NCI-H774 (cell line): ENCODE measurements at places on chromosomes 6 and 20.

DNA sequence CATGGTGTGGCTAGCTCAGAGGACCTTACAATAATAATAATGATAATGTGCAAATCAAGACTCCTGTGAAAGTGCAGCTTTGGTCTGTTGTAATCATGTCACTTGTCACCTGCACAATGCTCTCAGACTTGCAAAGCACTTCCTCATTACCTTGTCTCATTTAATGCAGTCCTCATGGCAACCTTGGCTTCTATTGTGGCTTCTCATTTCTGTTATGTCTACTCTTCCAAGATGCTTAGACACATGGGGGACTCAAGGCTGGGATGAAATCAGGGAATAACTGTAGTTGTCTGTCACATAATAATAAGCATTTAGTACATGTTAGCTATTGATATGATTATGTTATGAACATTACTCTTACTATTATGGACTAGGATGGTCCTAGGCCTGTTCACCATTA, 484.2 kb downstream of the PTPRT start:
- DNase-seq, result no peak

DNA sequence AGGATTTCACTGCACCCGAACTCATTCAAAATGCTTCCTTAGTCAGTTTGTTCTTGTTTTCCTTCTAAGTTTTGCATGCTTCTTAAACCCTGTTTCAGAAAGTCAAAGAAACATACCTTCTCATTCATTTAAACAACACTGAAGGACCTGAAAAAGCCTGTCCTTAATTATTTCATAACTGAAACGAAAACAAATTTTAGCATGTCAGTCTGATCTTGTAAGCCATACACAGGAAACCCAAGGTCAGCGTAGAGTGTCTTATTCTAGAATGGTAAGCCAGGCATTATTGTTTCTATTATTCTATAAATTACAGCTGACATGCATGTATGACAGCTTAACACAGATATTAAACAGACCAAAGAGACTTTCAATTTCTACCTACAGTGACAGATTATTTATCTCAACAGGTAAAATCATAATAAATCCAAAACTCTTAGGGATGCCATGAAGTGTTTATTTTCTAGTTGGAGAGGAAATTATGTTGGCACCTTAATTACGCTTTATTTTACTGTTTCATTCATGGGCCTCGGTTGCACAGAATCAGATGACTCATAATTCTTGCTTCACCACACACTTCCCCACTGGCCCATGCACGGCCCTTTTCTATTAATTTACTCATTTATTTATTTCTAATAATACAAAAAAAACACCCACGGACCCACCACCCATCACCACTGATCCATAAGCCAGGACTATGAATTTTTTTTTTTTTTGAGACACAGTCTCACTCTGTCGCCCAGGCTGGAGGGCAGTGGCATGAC, 39.3 kb upstream of the DUSP22 start:
- DNase-seq, result no peak

DNA sequence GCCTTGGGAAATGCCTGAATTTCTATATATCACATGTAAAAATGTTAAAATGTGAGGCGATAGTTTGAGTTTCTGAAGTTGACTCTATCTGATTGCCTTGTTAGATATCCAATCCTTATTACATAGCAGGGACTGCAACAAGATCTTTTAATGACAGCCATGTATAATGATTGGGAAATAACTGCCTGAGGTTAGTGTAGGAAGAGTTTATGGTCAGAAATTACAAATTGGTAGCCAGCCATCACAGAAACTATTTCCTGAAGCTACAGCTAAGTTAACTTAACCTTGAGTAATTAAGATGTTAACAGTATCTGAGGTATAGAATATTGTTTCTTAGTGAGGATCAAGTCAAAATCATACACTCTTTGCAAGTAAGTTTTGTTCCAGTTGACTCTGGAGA, 41.0 kb downstream of the AKIRIN2 start:
- no peak for DNase-seq

DNA sequence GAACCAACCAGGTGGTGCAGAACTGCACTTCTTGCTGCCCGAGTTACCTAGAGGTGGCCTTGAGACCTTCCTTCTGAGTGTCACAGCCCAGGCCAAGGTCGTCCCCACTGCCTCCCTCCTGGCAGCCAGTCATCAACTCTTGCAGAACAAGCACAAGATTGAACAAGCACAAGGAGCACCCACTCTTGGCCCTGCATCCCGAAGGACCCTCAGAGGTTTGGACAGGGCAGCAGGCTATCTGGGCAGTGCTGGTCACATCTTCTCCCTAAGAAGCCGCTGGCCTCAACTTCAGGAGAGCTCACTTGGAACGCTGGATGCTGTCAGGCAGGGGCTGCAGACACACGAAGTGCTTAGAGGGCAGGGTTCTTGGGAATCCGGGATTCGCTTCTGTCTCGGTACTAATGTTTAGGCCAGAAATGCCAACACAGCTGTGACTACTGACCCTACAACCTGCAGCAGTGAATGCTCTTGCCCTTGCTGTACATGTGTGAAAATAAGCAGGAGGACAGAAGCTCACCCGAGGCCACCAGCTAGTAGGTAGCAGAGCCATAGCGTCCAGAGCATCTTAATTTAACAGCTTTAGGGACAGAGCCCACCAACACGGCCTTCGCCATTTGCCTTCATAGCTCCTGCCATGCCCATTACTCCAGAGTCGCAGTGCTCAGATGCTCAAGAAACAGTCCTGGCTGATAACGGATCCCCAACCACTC, 4.0 kb upstream of the ACSS1 start:
- DNase-seq, result no peak

DNA sequence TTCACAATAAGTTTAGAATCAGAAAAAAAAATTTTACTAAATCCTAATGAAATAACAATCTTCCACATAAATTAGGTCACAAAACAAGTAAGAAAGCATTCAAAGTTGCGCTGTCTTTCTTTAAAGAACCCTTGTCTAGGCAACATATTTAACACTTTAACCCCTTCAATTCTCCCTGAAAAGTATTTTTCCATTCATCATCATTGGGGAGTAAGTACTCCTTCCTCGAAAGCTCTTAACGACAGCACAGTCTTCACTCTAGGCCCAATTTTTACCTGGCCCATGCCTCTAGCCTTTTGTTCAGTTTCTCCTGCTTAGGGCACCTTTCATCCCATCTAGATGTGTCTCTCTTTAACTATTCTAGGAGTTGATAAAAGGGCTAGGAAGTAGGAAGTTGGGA, 2.6 kb downstream of the TSPYL1 start:
- no peak for DNase-seq

DNA sequence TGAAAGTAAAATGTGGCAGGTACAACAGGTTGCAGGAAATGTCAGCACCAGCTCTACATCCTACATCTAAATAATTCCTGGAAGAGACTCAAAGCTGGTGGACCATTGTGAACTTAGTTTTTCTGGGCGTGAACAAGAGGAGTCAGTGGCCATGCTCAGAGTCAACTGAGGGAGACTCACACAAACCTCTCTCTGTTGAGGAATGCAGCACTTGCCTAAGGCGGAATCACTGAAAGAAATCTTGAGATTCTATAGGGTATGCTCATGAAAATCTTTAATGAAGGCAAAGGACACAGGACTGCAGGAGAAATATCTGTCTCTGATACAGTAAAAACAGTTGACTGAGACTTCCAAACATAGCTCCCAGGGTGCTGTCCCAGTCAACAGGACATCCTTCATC, 22.5 kb downstream of the SLC17A4 start:
- DNase-seq, result no peak

- DNase-seq, result no peak
These were observed 41.3 kb upstream of the PLCB4 start for GRCh38 chr20:9027626-9028025.

GRCh38 chr20:6142348-6142993, 19.6 kb upstream of the FERMT1 start:
- DNase-seq, result peak; percentile 26
